ENCODE measurements at places on chromosomes 5 and 9.
A peak's percentile ranks its signal among the peaks of the same experiment; 100 is the strongest.

GRCh38 chr9:6152788-6153187, 62.8 kb upstream of the IL33 start:
- no peak for DNase-seq

DNA sequence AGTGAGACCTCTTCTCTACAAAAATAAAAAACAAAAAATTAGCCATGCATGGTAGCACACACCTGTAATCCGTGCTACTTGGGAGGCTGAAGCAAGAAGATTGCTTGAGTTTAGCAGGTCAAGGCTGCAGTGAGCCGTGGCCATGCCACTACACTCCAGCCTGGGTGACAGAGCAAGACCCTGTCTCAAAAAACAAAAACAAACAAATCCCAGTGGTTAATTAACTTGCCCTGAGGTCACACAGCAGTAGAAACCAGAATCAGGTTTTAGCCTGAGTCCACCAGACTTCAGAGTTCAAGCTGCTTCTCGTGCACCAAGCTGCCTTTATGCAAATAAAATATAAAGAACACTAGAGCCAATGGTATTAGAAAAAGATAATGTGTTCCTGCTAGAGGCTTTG, 169.7 kb downstream of the GOLPH3 start:
- no peak for DNase-seq

- peak; percentile 92 for DNase-seq
Measured at GRCh38 chr9:77588271-77588937, 59.7 kb downstream of the GNA14 start.

DNA sequence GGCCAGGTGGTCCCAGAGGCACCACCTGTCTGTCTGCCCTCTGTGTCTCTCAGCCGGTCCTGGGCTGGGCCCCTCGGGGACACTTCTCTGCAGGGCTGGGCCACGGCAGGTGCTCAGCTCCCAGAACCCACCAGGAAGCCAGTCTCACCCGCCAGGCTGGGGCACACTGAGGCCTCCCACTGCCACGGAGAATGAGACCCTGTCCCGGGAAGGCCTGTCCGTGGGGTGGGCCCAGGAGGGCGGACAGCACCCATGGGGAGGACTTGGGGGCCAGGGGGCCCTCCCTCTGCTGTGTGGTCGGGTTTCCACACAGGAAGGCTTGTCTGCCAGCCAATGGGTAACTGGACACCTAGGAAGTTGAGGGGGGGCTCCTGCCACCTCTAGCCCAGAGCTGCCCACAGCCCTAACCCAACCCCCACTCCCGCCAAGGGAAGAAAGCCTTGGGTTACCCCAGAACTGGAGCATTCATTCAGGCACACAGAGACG, 4.1 kb upstream of the TUBB4B start:
- DNase-seq, result no peak

GRCh38 chr5:176407456-176408251, 8.7 kb downstream of the CLTB start:
- no peak for DNase-seq

GRCh38 chr5:39376293-39376714, 12.0 kb upstream of the C9 start:
- peak; percentile 56 for DNase-seq

DNA sequence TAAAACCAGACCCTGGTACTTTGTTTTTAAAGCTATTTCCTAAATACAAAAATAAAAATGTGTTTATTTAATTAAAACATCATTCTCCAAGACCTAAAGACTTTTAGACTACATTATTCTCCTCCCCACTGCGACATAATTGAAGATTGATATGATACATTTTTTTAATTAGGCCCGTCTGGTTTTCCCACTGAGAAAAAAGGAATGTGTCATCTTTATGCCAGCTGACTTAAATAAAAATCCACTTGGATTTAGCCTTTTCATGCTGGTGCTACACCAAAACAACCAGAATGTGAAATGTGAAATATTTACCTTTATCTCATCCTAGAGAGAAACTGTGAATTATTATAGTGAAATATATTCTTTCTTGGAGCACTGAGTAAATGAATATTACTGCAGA, 155.5 kb upstream of the PPP1R2B start:
- DNase-seq, result peak; percentile 23

DNA sequence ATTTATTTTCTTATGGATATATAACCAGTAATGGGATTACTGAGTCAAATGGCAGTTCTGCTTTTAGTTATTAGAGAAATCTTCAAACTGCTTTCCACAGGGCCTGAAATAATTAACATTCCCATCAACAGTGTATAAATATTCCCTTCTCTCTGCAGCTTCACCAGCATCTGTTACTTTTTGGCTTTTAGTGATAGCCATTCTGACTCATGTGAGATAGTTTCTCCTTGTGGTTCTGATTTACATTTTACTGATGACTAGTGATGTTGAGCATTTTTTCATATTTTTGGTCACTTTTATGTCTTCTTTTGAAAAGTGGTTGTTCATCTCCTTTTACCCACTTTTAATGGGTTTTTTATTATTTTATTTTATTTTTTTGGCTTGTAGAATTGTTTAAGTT, 1290.3 kb upstream of the CDH9 start:
- DNase-seq, result peak; percentile 97

DNA sequence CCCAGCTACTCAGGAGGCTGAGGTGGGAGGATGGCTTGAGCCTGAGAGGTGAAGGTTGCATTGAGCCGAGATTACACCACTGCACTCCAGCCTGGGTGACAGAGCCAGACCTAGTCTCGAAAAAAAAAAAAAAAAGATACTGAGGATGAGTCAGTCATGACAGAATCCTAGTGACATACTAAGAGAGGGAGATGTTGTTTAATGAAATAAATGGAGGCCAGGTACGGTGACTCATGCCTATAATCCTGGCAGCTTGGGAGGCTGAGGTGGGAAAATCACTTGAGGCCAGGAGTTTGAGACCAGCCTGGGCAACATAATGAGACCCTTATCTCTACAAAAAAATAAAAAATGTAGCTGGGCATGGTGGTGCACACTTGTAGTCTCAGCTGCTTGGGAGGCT, 107.2 kb downstream of the ZFAND5 start:
- no peak for DNase-seq

DNA sequence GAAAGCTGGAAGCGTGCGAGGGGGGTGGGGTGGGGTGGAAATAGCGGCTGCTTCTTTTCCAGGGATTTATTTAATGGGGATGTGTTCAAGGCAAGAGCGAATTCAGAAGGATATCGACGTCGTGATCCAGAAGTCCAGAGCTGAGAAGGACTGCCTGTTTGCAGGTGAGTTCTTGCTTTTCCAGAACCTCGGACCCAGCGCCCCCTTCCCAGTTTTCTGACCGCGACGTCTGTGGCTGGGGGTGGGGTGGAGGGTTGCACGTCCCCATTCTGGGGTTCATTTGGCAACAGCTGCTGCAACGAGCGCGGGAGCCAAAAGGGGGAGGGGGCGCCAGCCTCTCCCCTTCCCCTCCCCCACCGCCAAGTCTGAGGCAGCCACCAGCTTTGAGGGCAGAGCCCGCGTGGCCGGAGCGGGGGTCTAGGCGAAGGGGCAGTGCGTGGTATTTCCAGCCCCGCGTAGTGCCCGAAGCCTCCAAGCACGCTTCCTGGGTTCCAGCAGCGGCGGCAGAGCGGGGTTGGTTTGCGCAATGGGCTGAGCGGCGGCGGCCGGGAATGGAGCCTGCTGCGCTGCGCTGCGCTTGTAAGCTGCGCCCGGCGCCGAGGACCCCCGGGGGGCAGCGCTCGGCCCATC, 701 bp downstream of the PARP8 start:
- peak; percentile 41 for DNase-seq

GRCh38 chr5:159059722-159060121, 40.0 kb downstream of the EBF1 start:
- no peak for DNase-seq
